RCC 7860 (cell line): ENCODE measurements at places on chromosomes 7 and 10.
A peak's percentile ranks its signal among the peaks of the same experiment; 100 is the strongest.

DNA sequence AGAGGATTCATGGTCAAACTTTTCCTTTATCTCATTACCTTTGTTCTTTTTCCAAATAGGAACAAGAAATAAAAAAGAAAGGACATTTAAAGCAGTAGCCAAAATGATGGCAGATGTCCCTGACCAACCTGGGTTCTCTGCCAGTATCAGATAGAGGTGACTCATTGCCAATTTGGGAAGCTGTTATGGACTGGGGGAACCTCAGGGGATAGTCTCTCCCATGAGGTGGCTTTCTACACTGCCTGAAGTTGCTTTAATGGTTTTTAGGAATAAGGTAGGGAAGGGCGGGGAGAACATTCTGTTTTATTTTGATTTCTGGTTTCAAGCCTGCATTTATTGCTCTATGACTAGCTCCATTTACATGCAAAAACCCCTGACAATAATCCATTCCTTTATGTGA, 457.9 kb upstream of the TPK1 start:
- no peak for DNase-seq

GRCh38 chr7:30552330-30552729, 42.3 kb upstream of the GARS1 start:
- no peak for DNase-seq

DNA sequence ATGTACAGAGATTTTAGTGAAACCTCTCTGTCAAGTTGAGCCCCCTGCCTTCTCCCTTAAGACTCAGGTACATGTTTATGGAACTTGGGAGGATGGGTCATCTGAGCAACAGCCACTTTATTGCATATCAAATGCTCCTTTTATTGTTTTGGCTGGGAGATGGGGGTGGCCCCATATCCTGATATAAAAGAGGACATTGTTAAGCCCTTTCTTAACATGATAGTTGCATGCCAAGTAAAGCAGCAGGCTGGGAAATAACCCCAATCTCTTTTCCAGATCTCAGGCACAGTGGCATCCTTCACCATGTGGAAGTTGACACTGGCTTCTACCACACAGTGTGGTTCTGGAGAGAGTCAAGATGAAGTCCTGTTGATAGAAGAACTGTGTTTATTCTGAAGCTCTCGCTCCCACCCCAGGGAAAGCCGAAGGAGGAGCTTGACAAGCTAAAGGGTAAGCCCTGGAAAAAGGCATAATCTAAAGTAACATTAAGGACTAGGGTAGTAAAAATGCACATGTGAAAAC, 746.7 kb downstream of the SUGCT start:
- no peak for DNase-seq

DNA sequence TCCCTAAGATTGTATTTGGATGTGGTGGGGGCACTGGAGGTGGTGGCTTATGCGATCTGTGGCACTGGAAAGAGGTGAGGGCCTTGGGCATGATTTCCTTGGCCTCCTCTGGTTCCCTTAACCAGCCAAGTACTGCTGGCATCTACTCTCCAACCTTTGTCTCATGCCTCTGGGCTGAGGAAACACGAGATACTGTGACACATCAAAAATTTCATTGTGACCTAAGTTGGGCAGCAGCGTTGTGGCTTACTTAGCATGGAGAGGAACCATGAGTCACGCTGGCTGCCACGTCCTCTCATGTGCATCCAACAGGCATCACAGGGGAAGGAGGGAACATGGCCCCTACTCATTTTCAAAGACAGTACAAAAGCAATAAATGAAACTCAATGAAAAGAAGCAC, 29.7 kb upstream of the GSDME start:
- DNase-seq = peak; percentile 99

DNA sequence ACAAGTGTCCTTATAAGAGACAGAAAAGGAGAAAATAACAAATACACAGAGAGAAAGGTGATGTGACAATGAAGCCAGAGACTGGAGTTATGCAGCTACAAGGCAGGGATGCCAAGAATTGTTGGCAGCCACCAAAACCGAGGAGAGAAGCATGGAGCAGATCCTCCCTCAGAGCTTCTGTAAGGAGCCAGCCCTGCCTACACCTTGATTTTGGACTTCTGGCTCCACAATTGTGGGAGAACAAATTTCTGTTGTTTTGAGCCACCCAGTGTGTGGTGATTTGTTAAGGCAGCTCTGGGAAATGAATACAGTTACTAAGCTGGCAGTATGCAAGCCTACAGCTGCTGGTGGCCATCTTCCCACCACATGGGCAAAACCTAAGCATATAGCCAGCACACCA, 163.6 kb downstream of the GRM8 start:
- DNase-seq = no peak

- DNase-seq = no peak
Observed at GRCh38 chr10:114077815-114078219, 34.2 kb downstream of the ADRB1 start.

GRCh38 chr7:110486549-110486948, 604.4 kb upstream of the LRRN3 start:
- DNase-seq = no peak

DNA sequence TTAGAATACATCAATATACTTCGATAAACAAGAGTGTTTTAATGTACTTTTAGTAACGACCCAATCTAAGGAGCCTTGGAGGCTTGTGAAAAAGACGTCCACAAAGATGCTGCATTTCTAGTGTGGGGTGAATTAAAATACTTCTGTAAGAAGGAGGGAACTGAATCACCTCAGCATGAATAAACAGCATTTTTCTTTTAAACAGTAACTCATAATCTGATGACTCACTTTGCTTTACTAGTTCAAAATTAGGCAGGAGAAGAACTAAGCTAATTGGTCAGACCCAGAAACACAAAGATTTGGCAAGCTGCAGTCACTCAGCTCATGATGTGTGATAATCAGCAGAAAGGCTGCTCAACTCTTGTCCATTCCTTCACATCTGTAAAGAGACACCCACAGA, 24.2 kb downstream of the NCOA4 start:
- peak; percentile 73 for DNase-seq

DNA sequence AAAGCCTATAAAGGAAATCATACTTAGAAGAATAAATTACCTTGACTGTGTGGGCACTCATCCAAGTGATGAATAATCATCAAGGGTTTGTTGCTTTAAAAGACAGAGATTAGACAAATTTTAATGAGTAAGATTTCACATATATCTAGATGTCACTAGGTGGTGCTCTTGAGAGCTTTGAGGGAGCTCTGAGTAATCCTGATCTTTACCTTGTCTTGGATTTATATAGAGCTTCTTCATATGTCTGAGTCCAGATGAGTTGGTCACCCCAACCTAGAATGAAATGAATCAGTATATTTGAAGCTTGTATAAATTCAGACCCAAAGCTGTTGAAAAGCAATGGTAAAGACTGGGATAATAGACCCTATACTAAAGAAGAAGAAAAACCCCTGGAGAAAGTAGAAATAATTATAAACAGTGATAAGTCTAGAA, 3.7 kb downstream of the AGR2 start:
- DNase-seq = peak; percentile 78

- no peak for DNase-seq
Observed at GRCh38 chr7:7489546-7489945, 46.1 kb downstream of the COL28A1 start.

GRCh38 chr7:142418326-142418725, 160.5 kb upstream of the PRSS58 start:
- no peak for DNase-seq

- DNase-seq = no peak
Observed at GRCh38 chr10:88162852-88163251, 299.4 kb downstream of the PTEN start.

DNA sequence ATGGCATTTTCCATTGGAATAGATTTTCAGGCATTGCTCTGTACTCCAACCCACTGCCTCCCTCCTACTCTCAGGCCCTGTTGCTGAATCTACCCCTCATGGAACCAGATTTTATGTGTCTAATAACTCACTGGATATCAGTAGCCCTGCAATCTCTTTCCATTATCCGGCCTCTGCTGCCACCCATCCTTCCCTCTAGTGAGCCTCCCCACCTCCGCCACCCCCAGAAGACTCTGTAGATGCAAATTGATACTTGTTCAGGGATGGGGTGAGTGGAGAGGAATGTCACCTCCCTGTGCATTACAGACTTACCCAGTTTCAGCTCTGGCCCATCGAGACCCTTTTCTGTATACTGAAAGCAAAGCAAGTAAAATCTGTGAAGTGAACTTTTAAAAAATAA, 52.3 kb upstream of the PHYHIPL start:
- DNase-seq = no peak

- no peak for DNase-seq
Observed at GRCh38 chr10:77741746-77742145, 104.1 kb upstream of the KCNMA1 start.

GRCh38 chr7:27581906-27582305, 80.8 kb downstream of the HIBADH start:
- no peak for DNase-seq

GRCh38 chr7:54773472-54774399, 14.7 kb upstream of the SEC61G start:
- peak; percentile 76 for DNase-seq

DNA sequence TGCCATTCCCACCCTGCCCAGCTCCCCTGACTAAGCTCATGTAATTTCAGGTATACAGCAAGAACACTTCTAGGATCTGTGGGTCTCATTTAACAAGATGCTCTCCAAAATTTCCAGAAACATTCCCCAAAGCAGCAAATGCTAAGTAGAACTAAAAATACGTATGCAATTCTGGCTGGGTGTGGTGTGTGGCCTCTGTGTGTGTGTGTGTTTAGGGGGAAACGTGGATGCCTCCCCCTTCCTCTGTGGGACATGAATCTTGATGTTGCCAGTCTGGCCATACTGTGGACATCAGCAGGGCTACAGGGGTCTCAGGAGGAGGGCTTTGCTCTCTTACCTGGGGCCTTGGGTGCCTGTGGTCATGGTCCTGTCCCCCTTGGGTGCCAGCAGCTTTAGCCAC, 18.4 kb downstream of the EMX2 start:
- DNase-seq = no peak

GRCh38 chr10:27661514-27662286, 83.9 kb downstream of the MKX start:
- DNase-seq = peak; percentile 27

DNA sequence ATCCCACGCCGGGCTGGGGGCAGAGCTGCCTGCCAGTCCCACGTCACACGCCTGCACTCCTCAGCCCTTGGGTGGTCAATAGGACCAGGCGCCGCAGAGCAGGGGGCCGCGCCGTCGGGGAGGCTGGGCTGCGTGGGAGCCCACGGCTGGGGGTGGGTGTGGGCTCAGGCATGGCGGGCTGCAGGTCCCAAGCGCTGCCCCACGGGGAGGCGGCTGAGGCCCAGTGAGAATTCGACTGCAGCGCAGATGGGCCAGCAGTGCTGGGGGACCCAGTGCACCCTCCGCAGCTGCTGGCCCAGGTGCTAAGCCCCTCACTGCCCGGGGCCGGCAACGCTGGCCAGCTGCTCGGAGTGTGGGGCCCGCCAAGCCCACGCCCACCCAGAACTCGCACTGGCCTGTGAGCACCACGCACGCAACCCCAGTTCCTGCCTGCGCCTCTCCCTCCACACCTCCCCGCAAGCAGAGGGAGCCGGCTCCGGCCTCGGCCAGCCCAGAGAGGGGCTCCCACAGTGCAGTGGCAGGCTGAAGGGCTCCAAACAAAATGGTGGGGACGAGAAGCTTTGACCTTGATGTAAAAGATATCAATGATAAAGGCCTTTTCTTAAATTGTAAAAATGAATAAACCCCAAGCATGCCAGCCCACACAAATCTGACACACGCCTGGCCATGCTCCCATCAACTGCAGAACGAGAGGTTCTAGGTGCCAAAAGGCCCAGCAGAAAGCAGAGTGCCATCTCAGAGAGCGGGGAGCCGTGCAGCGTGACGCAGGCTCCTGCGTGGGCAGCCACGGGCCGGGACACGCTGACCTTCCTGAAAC, 255.5 kb downstream of the MAD1L1 start:
- no peak for DNase-seq

- DNase-seq = no peak
Observed at GRCh38 chr10:35387768-35388167, 51.5 kb downstream of the CCNY start.

DNA sequence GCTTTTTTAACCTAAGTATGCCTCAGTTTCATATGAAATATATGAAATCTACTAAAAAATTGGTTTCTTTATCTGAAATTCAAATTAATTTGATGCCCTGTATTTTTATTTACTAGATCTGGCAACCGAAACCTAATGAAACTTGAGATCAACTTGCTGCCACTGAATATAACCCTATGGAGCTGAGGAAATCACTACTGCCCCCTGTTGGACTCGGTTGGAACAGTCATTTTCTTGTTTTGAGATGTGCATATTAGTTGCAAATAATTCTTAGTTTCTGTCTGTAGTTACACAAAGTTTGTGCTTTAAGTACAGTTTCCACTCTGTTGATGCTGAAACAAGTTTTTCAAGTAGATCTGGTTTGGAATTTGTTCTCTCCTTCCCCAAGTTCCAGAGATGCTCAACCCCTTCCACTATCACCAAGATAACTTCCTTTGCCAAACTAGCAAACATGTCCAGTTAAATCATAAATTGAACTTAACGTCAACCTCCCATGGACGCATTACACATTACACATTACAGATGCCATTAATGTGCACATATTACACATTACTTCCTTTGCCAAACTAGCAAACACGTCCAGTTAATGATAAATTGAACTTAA, 22.2 kb upstream of the EXOC4 start:
- DNase-seq = peak; percentile 45

GRCh38 chr10:83190614-83191013, 948.7 kb upstream of the GHITM start:
- no peak for DNase-seq

GRCh38 chr10:98563811-98564210, 117.1 kb upstream of the HPS1 start:
- DNase-seq = no peak

DNA sequence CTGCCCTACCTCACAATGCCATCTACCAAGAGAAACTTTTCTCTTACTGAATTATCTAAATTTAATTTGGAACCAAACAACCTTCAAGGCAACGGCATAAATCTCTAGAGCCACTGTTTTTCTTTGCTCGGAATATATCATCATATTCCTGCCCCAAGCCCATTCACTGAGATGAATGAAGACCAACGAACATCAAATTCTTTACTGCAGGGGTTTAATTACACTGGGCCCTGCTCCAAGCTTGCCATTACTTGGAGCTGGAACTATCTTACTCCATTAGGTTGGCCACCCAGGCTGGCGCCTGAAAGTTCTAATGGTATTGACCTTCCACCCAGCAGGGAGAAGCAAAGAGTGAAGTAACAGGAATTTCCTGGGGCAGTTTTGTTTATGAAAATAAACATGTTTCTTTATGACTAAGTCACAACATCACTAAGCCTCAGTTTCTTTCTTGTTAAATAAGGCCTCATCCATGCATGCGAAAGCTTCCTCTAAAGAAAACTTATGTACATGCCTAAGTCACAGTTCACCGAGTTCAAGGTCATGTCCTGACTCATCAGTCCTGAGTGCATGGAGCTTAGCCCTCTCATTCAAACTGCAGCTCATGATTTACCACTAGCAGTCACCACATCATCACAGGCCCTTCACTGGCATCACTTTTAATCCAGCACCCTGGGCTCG, 42.1 kb upstream of the ANAPC16 start:
- peak; percentile 86 for DNase-seq
